ENCODE measurements at places on chromosomes 11 and 22.

- peak; percentile 29 for DNase-seq
Measured at GRCh38 chr11:68974421-68975194, 6.2 kb downstream of the MRGPRD start.

- no peak for DNase-seq
Measured at GRCh38 chr11:112837162-112837826, 123.9 kb upstream of the NCAM1 start.

DNA sequence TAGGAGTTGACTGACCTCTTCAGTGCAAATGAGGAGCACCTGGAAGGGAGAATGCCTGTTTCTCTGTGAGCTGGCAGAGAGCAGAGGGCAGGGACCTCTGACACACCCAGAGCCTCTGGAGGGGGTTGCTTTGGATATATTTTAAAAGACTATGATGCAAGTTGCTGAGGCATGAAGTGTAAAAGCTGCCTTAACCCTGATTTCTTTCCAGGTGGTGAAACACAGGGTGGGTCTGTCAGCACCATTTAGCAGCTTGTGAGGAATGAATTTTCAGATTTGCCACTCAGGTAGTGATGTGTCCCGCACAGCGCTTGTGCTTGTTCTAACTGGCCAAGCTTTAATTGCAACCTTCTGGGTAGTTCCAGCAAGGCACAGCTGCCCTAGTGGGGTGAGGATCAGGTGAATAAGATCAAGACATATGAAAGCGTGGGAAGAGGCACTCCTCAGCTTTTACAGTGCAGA, 90.2 kb downstream of the SWAP70 start:
- DNase-seq = no peak

- DNase-seq = no peak
Measured at GRCh38 chr11:19344661-19345518, 104.1 kb upstream of the E2F8 start.

DNA sequence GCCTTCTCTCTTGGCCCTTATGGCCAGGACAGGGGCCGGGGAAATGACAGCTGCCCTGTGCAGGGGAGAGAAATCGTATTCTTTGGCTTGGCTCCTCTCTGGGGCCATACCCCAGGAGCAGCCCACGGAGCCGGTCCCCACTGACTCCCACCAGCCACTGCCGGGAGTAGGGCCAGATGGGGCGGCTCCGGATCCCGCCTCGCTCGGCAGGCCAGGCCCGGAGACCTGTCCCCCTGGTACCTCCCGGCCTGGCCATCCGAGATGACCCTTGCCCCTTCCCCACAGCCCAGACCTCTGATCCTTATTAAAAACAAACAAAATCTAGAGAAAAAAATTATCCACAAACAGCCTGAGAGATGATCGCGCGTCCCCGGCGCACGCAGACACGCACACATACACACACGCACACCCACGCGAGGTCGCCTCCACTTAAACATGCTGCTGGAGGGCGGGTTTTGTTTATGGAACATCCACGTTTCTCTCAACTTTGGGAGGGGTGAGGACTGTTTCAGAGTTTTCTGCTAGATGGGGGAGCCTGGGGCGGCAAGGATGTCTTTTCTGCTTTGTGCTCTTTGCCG, 59.1 kb downstream of the IGLL1 start:
- no peak for DNase-seq

GRCh38 chr11:119573858-119574257, 150.9 kb upstream of the THY1 start:
- DNase-seq = no peak

DNA sequence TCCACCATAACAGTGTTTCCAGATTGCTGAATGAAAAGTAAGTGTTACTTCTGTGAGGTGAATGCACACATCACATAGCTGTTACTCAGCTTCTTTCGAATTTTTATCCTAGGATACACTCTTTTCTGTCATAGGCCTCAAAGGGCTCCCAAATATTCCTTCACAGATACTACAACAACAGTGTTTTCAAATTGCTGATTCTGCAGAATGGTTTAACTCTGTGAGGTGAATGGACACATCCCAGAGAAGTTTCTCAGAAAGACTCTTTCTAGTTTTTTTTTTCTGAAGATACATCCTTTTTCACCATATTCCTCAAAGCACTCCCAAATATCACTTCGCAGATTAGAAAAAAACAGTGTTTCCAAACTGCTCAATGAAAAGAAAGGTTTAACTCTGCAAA, 221.1 kb downstream of the OR4A5 start:
- no peak for DNase-seq

GRCh38 chr11:70072461-70072860, 5.7 kb upstream of the ANO1 start:
- DNase-seq = no peak

DNA sequence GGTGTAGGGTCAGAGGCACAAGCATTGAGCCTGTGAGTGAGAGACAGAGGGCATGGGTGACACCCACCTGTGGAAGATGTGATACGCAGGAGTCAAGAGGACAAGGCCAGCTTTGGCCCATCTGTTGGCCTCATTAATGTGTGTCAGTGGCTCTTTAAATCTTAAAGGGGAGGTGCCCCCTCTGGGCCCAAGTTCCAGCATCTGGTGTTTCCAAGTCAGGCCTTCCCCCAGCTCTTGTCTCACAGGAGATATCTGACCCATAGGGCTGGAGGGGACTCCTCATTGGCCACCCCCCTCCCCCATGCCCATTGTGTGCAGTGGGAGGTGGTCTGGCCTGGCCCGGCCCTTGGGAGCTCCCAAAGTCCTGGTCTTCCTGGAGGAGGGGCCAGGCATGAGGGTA, 8.9 kb downstream of the KCNK7 start:
- no peak for DNase-seq

- no peak for DNase-seq
Measured at GRCh38 chr11:123185326-123185725, 9.7 kb downstream of the CLMP start.

GRCh38 chr11:133926466-133927246, 30.1 kb downstream of the IGSF9B start:
- no peak for DNase-seq

DNA sequence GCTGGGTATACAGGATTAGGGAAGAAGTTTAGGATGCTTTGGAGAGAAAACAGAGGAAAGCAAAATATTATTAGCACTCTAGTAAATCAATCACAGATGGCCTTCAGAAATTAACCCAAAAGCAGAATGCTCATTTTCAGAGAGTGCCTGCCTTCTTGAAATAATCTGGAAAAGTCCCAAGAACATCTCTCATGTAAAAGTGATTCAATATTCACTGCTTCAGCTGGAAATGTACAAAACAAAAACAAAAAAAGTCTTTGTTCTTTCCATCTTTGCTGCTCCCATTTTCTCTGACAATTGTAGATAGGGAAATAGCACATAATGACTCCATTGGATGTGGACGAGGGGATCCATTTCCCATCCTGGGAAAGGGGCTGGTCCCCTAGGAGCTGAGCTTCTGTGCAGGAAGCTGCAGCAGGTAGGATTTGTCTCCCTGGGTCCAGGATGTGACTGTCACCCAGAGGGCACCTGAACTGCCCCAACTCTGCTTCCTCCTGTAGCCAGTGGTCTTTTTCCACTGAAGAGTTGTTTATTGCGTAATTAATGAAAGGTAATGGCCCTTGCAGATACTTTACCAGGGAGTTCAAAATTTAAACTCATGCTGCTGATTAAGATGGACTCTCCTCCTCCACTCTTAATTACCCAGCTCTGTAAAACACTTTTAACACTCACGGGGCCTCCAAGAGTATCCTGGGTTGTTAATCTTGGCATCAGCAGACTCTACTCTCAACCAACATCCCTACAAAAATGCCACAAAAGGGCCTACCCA, 57.9 kb downstream of the SC5D start:
- no peak for DNase-seq

GRCh38 chr11:110186456-110186855, 93.3 kb downstream of the ZC3H12C start:
- DNase-seq = no peak

GRCh38 chr11:42462558-42463310, 849.1 kb upstream of the API5 start:
- no peak for DNase-seq

- DNase-seq = no peak
Measured at GRCh38 chr11:109062445-109062844, 359.5 kb upstream of the C11orf87 start.

DNA sequence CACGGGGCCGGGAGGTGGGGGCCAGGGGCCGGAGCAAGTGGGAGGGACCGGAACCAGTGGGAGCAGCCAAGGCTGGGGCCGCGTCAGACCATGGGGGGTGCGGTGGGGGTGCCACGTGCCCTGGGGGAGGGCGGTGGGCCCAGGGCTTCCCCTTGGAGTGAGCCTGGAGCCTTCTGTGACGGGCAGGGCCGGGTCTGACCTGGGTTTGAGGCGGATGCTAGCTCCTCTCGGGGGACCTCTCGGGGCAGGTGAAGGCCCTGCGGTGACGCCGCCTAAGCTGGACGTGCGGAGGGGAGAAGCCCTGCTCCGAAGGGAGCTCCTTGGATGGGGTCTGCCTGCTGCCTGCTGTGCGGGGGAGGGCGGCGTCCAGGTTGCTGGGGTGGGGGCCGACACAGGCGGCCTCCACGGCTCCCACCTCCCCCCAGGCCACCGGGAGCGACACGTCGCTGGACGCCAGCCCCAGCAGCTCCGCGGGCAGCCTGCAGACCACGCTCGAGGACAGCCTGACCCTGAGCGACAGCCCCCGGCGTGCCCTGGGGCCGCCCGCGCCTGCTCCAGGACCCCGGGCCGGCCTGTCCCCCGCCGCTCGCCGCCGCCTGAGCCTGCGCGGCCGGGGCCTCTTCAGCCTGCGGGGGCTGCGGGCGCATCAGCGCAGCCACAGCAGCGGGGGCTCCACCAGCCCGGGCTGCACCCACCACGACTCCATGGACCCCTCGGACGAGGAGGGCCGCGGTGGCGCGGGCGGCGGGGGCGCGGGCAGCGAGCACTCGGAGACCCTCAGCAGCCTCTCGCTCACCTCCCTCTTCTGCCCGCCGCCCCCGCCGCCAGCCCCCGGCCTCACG, 115.0 kb downstream of the CACNA1I start:
- no peak for DNase-seq

GRCh38 chr11:116043857-116044256, 539.6 kb upstream of the CADM1 start:
- no peak for DNase-seq

GRCh38 chr11:28461338-28461737, 353.1 kb downstream of the METTL15 start:
- DNase-seq = no peak

GRCh38 chr11:64729851-64730382, 6.9 kb upstream of the NRXN2 start:
- DNase-seq = peak; percentile 54

- no peak for DNase-seq
Measured at GRCh38 chr11:128346804-128347203, 240.6 kb downstream of the ETS1 start.

DNA sequence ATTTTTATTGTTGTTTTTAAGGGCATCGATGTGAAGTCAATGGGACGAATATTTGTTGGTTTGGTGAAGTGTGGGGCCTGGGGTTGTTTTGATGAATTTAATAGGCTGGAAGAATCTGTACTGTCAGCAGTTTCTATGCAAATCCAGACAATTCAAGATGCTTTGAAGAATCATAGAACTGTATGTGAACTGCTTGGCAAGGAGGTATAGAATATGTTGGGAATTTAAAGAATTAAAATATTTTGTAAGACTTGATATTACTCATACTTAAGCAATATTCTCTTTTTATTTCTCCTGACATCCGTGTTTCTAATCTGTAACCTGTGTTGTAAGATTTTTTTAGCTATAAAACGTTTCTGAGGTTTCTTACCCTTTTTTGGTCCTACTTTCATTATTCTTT, 61.6 kb downstream of the DYNC2H1 start:
- no peak for DNase-seq

DNA sequence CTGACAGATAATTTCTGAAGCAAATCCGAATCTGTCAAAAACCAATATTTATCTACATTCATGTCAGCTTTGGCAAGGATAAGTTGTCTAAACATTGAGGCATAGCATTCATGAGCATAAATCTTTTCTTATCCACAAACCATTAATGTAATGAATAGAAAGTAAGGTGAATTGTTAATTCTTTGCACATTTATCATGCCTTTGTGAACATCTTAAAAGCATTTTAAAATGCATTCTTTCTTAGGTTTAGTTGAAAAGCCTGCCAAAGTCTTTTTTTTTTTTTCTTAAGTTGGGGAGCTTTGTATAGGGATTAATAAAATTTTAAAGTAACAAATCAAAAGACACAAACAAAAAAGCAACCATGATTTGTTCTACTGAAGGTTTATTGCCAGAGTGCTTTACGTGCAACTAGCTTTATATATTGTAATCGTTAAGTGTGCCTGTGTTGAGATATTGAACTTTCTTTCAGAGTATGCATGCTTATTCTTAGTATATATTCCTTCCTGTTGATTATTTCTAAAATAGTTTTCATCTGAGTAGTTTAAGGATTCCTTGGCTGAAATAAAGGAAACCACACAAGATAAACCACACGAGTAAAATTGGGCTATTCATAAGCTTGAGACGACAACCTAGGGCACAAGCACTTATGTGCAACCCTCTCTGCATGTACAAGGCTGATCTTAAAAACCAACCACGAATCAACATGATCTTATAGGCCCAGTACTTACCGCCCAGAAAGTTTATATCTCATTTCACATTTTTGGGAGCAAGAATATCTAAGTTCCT, 1110.9 kb upstream of the CNTN5 start:
- DNase-seq = no peak

DNA sequence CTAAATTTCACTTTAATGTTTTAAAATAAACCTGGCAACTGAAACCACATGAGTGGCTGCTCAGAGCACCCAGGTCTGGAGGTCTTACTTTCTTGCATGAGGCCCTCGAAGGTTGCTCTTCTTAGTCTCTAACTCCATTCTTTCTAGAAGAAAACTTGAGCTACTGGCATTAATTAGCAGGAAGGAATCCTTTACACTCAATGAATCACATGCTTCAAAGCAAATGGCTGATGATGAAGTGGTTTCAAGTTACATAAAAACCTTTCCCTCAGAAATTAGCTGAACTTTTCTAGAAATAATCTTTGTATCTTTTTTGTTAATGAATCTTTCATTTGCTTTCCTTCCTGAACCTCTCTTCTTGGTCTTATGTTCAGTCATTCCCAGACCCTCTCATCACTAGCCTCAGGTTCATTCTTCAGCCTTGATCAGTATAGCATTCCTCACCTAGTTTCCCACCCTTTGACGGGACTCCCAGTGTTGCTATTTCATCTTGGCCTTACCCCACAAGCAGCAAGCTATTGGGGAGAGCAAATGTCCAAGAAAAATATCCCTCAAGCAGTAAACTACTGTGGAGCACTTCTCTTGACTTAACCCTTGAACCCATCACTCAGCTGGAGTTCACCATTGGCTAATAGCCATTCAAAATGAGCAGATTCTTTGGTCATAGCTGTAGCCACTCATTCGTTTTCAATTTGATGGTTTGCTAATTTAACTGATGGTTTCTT, 75.1 kb downstream of the INSC start:
- no peak for DNase-seq

GRCh38 chr11:28472904-28473303, 364.7 kb downstream of the METTL15 start:
- no peak for DNase-seq

DNA sequence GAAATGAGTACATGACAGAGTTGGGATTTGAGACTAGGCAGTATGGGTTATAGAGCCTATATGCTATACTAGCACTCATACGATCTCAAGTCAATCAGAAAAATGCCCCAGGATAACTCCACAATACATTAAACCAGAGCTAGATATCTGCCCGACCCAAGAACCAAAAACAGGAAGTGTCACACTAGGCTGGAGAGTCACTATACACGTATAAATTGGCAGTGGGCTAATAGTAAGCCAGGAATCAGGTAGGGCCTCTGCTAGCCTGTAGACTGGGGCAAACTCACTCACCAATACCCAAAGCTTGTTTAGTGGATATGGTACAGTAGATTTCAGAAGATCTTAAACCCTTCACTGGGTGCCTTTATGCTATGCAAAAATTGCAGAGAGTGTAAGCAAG, 16.2 kb upstream of the EIF4G2 start:
- no peak for DNase-seq

Data from activated T-cell treated with anti-CD3 and anti-CD28 coated beads, Interleukin-2, amount 50 U/mL, for 48 hours (primary cell).